CD8-positive, alpha-beta memory T cell (primary cell): ENCODE measurements at places on chromosomes 1 and 21. TPM values are rescaled to one million over a fixed set of nuclear protein-coding genes. Genes with fewer than 3 reads are reported as not detected.

The ARL8A gene
- total RNA-seq = 51.4 TPM

The S100A5 gene
- total RNA-seq = 0.61 TPM

DNA sequence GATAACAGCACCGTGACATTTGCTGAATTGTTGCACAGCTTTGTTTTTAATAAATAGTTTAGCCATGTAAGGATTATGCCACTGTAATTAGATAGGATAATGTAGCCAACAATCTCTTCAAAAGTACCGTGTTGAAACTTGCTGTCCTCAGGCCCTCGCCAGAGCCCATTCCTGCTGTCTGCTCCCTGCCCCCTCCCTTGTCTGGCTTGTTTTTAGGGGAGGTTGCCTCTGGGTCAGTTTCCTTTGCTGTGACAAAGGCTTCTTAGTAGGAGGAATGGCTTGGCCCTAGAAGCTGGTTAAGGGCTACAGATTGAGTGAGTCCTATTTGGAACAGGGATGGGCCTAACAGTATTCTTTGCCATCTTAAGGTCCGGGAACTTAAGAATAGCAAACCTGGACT lies 107.9 kb downstream of the LMO4 start:
- H3K27ac ChIP-seq = no peak overlapping the region
- no peak overlapping the region for H3K4me3 ChIP-seq
- H3K4me1 ChIP-seq = no peaks in the 10 kb centered on the region

- H3K4me1 ChIP-seq = peaks cover 34% of the 10 kb centered on the region
- no peak overlapping the region for H3K4me3 ChIP-seq
- H3K36me3 ChIP-seq = no peaks in the 10 kb centered on the region
- H3K27me3 ChIP-seq = no peaks in the 10 kb centered on the region
- no peak overlapping the region for H3K27ac ChIP-seq
- DNase-seq = no peak
Observed at GRCh38 chr1:203278885-203279406, 26.4 kb upstream of the BTG2 start.

DNA sequence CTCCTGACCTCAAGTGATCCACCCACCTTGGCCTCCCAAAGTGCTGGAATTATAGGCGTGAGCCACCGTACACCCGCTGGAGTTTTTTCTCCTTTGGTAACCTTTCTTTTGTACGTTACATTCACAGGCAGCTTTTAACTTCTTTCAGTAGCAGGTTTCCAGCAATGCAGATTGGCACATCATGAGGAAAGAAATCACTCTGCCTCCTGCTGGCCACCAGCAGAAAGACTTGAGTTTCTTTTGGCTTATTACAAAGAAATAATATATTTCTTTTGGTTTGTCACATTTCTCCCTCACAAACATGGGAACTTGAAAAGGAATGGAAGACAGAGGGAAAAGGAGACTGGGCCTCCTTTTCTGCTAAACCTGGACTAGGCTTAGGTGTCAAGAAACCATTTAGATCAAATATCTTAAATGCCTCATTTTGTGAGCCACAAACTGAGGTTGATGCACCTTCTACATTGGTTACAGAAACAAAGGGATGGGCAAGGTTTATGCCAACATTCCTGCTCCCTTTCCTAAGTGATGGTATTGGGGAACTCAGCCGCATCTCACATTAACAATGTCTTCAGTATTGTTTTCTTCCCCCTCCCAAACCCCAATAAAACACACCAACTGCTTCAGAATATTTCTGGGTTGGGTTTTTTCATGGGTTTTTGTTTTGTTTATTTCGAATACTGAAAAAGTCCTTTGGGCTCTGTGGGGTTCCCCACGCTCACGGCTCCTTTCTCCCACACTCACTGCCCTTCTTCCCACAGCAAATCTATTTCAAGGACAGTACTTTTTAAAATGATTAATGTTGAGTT lies 7.7 kb downstream of the ENSA start:
- H3K4me3 ChIP-seq = no peak overlapping the region
- peak; percentile 54 for DNase-seq
- H3K4me1 ChIP-seq = peaks cover 30% of the 10 kb centered on the region

DNA sequence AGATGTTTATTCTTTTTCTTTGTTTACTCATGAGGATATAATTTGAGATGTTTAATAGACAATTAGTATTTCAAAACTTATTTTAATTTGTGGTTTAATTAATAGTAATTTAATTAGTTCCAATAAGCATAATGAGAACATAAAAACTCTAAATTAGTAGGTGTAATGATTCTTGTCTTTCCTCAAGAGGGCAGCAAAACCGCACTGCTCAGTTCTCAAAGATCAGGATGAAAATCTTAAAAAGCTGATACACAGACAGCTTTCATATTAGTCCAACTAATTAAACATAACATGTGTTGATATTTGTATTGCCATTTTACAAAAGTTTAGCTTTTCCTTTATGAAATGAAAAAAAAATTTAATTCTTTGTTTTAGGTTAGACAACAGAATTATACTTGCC lies 106.7 kb upstream of the C21orf91 start:
- no peak overlapping the region for H3K4me3 ChIP-seq
- no peaks in the 10 kb centered on the region for H3K4me1 ChIP-seq
- H3K36me3 ChIP-seq = no peaks in the 10 kb centered on the region
- DNase-seq = no peak
- H3K27me3 ChIP-seq = no peaks in the 10 kb centered on the region
